ENCODE measurements at places on chromosomes 3 and 15.

DNA sequence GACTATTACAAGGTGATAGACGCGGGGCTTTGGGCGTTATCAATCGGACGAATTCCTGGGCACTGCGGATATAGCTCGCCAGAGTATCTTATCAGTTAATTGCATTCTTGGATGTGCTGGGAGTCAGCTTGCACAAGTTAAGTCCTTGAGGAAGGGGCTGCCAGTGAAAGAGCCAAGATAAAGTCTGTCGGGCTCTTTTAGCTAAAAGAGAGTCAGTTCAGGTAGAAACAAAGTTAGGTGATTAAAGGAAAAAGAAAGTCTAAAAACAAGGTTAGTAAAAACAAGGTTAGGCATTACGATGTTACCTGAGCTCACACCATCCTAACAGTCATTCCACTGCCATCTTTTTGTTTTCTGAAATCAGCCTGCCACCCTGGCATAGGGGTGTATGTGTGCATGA lies 6.1 kb upstream of the MCF2L2 start:
- no peak for DNase-seq

- DNase-seq, result no peak
Observed at GRCh38 chr3:31713816-31714215, 181.1 kb downstream of the STT3B start.

- DNase-seq, result no peak
Observed at GRCh38 chr3:154378311-154378710, 51.7 kb downstream of the GPR149 start.

GRCh38 chr15:48177383-48177765 lies 721 bp downstream of the MYEF2 start:
- peak; percentile 42 for DNase-seq

GRCh38 chr15:91857224-91857585 lies 3.7 kb downstream of the SLCO3A1 start:
- no peak for DNase-seq

- DNase-seq, result no peak
Observed at GRCh38 chr15:90895571-90896117, 7.5 kb upstream of the MAN2A2 start.

GRCh38 chr3:119293871-119294695 lies at the start of gene ARHGAP31:
TSS of gene ARHGAP31 (plus strand) at chr3:119294383. CDS start at chr3:119294905, 522 bp downstream.
- DNase-seq, result peak; percentile 23

- no peak for DNase-seq
Observed at GRCh38 chr3:13512451-13512850, 32.3 kb downstream of the HDAC11 start.

DNA sequence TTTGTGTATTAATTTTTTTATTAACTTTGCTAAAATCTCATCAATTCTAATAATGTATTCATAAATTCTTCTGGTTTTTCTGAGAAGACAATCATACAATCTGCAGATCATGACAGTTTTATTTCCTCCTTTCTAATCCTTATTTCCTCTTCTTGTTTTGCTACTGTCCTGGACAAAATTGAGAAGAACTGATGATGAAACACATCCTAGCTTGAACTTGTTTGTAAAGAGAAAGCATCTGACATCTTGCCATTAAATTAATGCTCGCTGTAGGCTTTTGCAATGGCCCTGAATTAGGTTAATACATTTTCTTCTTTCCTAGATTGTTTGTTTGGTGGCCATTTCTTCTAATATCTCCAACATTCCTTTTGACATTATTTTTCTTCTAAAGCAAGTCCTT lies 110.9 kb upstream of the TPM1 start:
- no peak for DNase-seq

DNA sequence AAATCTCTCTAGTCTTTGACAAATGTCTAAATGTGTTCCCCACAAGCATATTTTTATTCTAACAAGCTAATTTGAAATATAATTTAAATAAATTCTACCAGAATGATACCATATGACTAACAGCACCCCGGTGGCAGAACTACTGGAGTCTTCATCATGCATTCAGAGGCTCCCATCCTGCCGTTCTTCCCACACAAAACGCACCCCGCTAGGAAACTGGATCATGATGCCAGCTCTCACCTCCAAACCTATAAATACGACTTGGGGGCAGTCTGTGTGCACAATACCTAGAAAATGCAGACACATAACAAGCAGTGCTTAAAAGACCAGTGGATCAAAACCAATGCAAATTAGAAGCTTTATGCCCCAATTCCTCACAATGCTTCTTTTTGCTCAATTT lies 8.5 kb downstream of the HOMER2 start:
- DNase-seq, result no peak

DNA sequence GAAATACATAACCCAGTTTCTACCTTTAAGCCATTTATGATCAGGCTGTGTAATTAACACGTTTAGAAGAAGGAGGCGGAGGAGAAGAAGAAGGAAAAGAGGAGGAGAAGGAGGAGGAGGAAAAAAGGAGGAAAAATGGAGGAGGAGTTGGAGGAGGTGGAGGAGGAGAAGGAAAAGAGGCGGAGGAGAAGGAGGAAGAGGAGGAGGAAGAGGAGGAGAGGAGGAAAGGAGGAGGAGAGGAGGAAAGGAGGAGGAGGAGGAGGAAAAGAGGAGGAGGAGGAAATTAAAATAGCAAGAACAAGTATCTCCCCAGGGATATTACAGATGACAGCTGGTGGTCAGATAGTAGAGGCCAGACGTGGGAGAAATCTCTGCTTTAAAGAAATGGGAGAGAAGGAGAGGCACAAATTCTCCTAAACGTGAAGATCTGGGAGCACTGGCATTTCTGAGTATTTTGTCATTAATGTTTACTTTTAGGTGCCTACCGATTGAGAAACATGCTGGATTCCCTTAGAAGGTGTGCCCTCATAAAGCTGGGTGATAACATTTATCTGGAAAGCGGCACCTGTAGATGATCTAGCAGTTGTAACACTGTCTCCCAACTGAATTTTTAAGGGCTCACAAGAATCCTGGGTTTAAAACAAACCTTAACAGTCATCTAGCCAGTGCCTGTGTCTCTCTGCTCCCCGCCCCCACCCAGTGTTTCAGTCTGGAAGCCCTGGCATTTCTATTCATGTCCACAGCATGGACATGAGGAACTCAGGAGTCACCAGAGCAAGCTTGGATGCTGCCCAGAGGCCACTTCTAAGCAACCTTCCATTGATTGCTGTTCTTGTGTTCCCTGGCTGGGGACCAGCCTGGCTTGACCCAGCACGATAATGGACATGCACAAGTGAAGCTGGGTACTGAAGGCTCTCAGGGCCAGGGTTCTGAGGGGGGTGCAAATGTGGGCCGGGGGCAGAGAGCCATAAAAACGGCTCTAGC lies 75.2 kb downstream of the CHRNA7 start:
- no peak for DNase-seq

- no peak for DNase-seq
Observed at GRCh38 chr3:155745795-155746550, 1.1 kb upstream of the PLCH1 start.

DNA sequence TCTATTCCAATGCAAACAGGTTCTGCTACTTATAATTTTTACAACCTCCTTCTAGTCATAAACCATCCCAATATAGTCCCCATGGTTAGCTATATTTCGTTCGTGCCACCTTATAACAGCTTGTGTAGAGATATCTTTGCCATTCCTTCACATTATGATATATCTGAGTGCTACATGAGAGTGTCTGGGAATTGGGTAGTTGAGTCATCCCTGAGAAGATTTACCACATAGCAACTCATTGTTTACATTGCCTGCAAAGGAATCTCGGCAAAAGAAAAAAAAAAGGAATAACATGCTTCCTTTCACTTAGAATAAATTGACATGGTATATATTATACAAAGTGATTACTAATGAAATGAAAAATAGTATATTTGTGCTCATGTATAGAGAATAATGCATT lies 86.0 kb upstream of the VGLL3 start:
- no peak for DNase-seq

- no peak for DNase-seq
Observed at GRCh38 chr3:9887480-9887879, 2.9 kb upstream of the JAGN1 start.

- no peak for DNase-seq
Observed at GRCh38 chr3:23809294-23809693, 3.5 kb downstream of the UBE2E1 start.

GRCh38 chr15:96014939-96015338 lies 315.6 kb upstream of the NR2F2 start:
- no peak for DNase-seq

GRCh38 chr3:72082186-72082715 lies 297.3 kb upstream of the PROK2 start:
- DNase-seq, result no peak

DNA sequence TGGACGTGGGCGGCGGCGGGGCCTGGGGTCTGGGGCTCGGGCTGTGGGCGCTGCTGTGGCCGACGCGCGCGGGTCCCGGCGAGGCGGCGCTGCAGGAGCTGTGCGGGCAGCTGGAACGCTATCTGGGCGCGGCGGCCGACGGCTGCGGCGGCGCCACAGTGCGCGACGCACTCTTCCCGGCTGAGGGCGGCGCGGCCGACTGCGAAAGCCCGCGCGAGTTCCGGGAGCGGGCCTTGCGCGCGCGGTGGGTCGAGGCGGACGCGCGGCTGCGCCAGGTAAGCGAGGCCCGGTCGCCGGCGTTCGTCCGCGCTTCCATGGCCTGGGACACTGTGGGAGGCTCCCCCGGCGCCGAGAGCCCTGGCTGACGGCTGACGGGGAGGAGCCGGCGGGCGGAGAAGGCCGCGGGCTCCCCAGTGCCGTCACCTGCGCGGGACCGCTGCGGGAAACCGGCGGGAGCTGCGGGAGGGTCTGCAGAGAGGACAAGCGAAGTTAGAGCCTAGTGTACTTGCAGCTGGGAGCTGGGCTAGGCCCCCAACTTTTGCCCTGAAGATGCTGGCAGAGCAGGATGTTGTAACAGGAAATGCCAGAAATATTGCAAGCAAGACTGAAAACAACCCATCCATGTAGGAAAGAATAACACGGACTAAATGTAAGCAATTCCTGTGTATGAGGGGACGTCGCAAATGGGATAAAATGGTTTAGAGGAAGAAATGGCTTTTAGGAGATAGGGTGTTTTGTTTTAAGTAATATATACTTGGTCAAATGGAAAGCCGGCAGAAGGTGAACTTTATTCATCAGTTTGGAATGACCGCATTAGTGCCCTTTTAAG lies 847 bp downstream of the WHAMM start:
- DNase-seq, result no peak

- DNase-seq, result no peak
Observed at GRCh38 chr15:97156739-97157265, 803.7 kb upstream of the ARRDC4 start.

GRCh38 chr3:29696311-29696710 lies 415.4 kb downstream of the RBMS3 start:
- DNase-seq, result no peak

- DNase-seq, result no peak
Observed at GRCh38 chr15:37098468-37099318, 1.7 kb downstream of the MEIS2 start.

GRCh38 chr15:95097361-95097760 lies 866.0 kb downstream of the MCTP2 start:
- no peak for DNase-seq

DNA sequence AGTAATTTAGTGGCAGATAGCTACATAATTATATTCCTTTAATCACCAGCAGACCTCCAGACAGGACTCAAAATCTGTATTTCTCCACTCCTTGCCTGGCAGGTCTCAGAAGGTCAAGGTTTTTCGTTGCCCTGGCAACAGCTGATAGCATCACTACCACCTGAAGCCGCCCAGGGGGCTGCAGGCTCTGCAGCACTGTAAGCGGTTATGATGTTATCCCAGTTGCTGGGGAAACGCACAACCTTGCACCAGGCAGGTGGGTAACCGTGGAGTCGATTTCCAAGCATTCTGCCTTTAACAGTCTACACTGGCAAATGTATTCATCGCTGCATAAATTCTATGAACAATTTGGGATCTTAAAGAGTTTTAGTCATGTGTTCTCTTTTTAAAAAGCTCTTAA lies 756.3 kb downstream of the NTRK3 start:
- peak; percentile 71 for DNase-seq

DNA sequence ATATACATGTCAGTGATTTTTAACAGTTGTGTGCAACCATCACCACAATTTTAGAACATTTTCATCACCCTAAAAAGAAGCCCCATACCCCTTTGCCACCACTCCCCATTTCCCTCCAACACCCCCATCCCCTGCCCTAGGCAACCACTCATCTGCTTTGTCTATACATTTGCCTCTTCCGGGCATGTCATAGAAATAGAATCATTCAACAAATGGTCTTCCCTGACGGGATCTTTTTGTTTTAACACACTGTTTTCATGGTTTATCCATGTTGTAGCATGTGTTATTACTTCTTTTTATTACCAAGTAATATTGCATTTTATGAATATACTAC lies 4.0 kb downstream of the VILL start:
- no peak for DNase-seq

DNA sequence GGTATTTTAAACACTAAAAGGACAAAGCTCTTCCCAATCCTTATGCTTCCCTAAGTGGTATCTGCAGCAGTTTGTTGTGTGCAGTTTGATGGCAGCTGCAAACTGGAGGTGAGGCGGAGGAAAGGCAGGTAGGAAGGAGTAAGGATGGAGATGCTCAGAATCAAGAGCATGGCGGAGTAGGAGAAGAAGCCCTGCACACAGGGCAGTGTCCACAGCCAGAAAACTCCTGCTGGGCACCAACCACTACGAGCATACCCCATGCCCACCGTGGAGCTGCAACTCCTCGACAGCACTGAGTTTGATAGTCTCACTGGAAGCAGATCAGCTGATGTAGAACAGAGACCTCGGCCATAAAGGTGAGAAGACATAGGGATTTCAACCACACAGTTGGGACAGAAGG lies 30.3 kb upstream of the ESYT3 start:
- no peak for DNase-seq

GRCh38 chr3:124850212-124850611 lies 37.0 kb downstream of the ITGB5 start:
- DNase-seq, result no peak

DNA sequence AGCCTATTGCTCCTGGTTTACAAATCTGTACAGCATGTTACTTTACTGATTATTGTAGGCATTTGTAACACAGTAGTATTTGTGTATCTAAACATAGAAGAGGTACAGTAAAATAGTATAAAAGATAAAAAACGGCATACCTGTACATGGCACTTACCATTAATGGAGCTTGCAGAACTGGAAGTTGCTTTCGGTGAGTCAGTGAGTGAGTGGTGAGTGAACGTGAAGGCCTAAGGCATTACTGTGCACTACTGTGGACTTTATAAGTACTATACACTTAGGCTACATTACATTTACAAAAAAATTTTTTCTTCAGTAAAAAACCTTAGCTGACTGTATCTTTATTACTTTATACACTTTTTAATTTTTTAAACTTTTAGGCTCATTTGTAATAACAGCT lies 90.9 kb downstream of the RAP2B start:
- no peak for DNase-seq

- no peak for DNase-seq
Observed at GRCh38 chr3:16836505-16837237, 48.1 kb upstream of the PLCL2 start.

GRCh38 chr3:159482994-159483367 lies 505.7 kb upstream of the IL12A start:
- no peak for DNase-seq

GRCh38 chr3:420584-420983 lies 224.0 kb downstream of the CHL1 start:
- no peak for DNase-seq

DNA sequence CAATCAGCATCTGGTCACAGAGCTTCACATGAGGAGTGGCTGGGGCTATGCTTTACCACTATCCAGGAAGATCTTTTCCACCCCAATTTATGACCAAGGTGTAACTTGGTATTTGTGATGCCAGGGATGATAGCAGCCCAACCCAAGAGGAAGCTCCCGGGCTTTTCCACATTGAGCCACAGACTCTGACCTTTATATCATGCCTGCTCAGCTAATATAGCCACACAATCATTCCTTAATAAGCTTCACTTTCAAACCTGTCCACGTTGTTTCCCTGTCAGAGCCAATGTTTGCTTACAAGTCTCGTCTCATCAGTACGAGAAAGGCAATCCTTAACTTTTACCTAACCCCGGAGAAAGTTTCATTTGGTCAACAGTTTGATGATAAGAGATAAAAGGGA lies 330.9 kb downstream of the SHQ1 start:
- DNase-seq, result no peak
